ENCODE measurements at places on chromosomes 2 and 18. TPM values are rescaled to one million over a fixed set of nuclear protein-coding genes. Genes with fewer than 3 reads are reported as not detected.

Gene GATA6
- total RNA-seq, result 2.2 TPM

Gene ANKRD30B
- not detected for total RNA-seq

Gene ATOH8
- total RNA-seq, result 15.7 TPM

Gene PAX3
- total RNA-seq, result 4.8 TPM

Gene CYBRD1
- 122 TPM for total RNA-seq

Gene ASTL
- total RNA-seq, result not detected

Gene CFC1
- total RNA-seq, result not detected

Gene GULP1
- 62.0 TPM for total RNA-seq

Gene GPR17
- total RNA-seq, result 0.31 TPM

Gene SPP2
- not detected for total RNA-seq

Gene CD302
- total RNA-seq, result 24.5 TPM

Gene GYPC
- total RNA-seq, result 73.4 TPM

Gene ABCG8
- not detected for total RNA-seq

Gene LIPG
- 2.9 TPM for total RNA-seq

Gene SKOR2
- total RNA-seq, result not detected

Gene PLCL1
- total RNA-seq, result 31.2 TPM

Gene CYP26B1
- total RNA-seq, result 13.8 TPM

Gene RGPD4
- total RNA-seq, result not detected

Gene RAX
- not detected for total RNA-seq

Gene PTGR3
- 33.7 TPM for total RNA-seq

Gene CIDEA
- total RNA-seq, result not detected

Gene RUFY4
- not detected for total RNA-seq

Gene CDK15
- total RNA-seq, result 0.62 TPM

Gene GPR155
- 13.3 TPM for total RNA-seq

Gene ST6GAL2
- total RNA-seq, result 7.1 TPM

Gene ZNF396
- total RNA-seq, result 1.5 TPM

Gene MRPS9
- total RNA-seq, result 32.2 TPM

Gene LYPD6
- total RNA-seq, result 4.2 TPM

Gene VSNL1
- total RNA-seq, result 20.6 TPM

Gene PRSS56
- 0.82 TPM for total RNA-seq

Gene C1GALT1C1L
- total RNA-seq, result not detected

Gene PLB1
- total RNA-seq, result 2.4 TPM

Gene ZNG1B
- total RNA-seq, result 50.9 TPM

Gene CGREF1
- 1.6 TPM for total RNA-seq

Gene TRPM8
- total RNA-seq, result not detected

Gene RGPD3
- 1.1 TPM for total RNA-seq

Gene DLX1
- 2.4 TPM for total RNA-seq

Gene MYO3B
- total RNA-seq, result 1.8 TPM

Gene LONRF2
- total RNA-seq, result 5.1 TPM

Gene ZNF804A
- 0.41 TPM for total RNA-seq

Gene CCDC121
- 5.7 TPM for total RNA-seq

Gene PDK1
- 21.4 TPM for total RNA-seq

Gene VWC2L
- not detected for total RNA-seq

Gene FMNL2
- total RNA-seq, result 30.8 TPM

Gene TANC1
- total RNA-seq, result 53.3 TPM

Gene RIT2
- not detected for total RNA-seq

Gene DYSF
- total RNA-seq, result 100 TPM

Gene NT5DC4
- total RNA-seq, result 0.21 TPM

Gene SAP130
- total RNA-seq, result 3.8 TPM

Gene INO80D
- total RNA-seq, result 21.1 TPM

Gene CCDC68
- total RNA-seq, result 5.0 TPM
